CD4-positive, alpha-beta T cell treated with Interferon gamma for 1 hour (primary cell): ENCODE measurements at places on chromosomes 1 and 21.

DNA sequence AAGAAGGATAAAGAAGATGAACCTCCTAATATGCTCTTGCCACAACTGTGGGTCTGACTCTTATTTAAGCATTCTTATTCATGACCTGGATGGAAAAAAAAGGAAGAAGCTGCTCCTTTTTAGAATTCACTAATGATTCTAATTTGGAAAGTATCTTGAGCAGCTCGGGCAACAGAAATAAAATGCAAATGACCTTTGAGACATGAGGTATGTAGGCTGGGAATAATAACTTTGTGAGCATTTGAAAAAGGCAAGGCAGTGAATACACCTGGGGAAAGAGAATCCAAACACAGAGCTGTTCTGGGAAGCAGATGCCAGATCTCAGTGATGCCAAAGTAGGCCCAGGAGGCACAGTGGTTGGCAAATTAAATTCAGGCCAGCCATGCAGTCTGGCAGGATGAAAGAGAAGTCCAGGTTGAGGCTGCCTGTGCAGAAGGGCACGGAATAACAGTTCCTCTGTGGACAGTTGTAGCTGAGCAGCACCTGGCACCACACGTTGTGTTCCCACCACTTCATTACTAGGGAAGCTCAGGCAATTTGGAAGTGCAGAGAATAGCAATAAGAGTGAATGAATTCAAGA lies 320.8 kb upstream of the ST6GALNAC5 start:
- no peak for DNase-seq

GRCh38 chr1:87410776-87411480 lies 82.2 kb downstream of the LMO4 start:
- no peak for DNase-seq

- no peak for DNase-seq
Measured at GRCh38 chr1:83796409-83796808, 202.5 kb downstream of the TTLL7 start.

DNA sequence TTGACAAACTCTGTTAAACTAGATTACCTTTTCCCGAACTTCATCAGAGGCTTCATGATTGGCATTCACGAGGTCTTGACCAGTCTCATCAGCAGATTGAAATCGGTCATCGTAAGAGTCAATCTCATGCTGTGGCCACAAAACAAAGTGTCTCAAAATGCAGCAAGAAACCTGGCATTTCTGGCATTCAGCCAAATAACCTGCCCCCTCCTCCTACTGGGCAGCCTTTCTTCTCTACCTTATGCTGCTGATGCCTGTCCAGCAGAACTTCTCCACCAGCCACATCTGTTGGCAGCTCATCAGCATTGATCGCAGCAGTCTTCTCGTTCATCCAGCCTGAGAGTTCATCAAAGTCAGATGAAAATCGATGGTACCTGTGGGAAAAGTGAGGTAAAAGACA lies 12.2 kb downstream of the SPTA1 start:
- DNase-seq: no peak

DNA sequence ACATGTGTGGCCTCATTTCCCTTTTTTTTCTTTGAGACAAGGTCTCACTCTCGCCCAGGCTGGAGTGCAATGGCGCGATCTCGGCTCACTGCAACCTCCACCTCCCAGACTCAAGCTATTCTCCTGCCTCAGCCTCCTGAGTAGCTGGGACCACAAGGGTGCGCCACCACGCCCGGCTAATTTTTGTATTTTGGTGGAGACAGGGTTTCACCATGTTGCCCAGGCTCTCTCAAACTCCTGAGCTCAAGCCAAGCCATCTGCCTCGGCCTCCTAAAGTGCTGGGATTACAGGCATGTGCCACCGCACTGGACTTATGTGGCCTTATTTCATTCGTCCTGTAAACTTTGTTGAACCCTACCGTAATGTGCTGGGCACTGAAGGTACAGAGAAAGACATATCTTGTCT lies 569 bp upstream of the WARS2 start:
- DNase-seq: peak; percentile 38

GRCh38 chr21:35045542-35046262 lies 3.4 kb downstream of the RUNX1 start:
- peak; percentile 53 for DNase-seq

- peak; percentile 11 for DNase-seq
Measured at GRCh38 chr1:160376525-160377131, 9.8 kb downstream of the NHLH1 start.

DNA sequence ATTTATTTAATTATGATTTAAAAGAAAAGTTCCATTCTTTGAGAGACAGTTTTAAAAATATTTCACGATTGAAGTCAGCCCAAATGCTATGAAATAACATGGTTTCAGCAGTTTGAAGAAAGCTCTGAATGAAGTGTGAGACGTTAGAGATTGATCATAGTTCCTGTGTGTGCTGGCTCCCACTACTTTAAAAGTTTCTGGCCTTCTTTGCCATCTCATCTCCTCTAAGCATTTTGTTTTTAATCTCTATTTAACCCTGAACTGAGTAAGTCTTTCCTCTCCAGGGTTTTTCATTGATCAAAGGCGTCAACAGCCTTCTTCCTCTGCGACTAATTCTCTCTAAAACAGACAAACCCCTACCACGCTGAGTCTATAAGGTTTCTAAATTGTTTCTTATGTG lies 225.3 kb upstream of the B3GALT2 start:
- no peak for DNase-seq

GRCh38 chr1:8984203-8984602 lies 38.5 kb downstream of the CA6 start:
- no peak for DNase-seq

- DNase-seq: no peak
Measured at GRCh38 chr1:2383576-2383975, 7.8 kb downstream of the MORN1 start.

- DNase-seq: no peak
Measured at GRCh38 chr1:244368279-244368678, 83.4 kb downstream of the ADSS2 start.

DNA sequence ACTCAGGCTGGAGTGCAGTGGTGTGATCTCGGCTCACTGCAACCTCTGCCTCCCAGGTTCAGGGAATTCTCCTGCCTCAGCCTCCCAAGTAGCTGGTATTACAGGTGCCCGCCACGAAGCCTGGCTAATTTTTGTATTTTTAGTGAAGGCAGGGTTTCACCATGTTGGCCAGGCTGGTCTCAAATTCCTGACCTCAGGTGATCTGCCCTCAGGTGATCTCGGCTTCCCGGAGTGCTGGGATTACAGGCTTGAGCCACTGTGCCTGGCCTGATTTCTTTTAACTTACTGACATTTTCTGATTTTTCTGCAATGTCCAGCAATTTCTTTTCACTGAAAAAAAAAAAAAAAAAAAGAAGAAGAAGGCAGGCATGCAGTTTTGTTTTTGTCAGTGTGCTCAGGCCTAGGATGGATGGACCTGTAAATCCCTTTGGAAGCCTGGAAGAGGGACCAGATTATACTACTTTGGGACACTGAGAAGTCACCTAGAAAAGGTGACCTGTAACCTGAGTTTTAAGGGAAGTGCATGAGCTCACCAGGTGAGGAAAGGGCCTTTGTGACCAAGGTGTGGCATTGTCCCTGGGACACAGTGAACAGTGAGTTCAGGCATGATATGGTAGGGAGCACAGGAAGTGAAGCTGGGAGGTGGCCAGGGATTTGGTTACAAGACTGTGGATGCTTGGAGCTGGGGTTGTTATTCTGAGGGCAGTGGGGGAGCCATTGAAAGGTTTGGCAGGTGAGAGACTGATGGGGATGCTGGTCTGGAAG lies 2.7 kb upstream of the TMEM61 start:
- DNase-seq: no peak

DNA sequence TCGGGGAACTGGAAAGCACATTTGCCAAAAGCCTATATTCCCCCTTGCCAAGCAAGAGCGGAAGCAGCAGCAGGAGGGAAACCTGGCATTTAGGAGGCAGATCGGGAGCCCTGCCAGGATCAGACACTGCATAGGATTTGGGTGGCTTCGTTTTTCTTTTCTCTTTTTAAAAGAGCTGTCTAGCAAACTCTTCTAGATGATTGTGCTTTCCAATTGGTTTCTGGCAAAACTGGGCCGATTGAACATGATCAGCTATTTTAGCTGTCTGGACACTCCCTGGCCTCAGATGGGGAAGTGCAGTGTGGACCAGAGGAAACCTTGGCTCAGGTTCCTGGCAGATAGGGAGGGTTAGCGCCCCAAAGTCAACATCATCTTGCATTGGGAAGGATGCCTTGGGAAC lies 414.0 kb upstream of the KAZN start:
- no peak for DNase-seq

DNA sequence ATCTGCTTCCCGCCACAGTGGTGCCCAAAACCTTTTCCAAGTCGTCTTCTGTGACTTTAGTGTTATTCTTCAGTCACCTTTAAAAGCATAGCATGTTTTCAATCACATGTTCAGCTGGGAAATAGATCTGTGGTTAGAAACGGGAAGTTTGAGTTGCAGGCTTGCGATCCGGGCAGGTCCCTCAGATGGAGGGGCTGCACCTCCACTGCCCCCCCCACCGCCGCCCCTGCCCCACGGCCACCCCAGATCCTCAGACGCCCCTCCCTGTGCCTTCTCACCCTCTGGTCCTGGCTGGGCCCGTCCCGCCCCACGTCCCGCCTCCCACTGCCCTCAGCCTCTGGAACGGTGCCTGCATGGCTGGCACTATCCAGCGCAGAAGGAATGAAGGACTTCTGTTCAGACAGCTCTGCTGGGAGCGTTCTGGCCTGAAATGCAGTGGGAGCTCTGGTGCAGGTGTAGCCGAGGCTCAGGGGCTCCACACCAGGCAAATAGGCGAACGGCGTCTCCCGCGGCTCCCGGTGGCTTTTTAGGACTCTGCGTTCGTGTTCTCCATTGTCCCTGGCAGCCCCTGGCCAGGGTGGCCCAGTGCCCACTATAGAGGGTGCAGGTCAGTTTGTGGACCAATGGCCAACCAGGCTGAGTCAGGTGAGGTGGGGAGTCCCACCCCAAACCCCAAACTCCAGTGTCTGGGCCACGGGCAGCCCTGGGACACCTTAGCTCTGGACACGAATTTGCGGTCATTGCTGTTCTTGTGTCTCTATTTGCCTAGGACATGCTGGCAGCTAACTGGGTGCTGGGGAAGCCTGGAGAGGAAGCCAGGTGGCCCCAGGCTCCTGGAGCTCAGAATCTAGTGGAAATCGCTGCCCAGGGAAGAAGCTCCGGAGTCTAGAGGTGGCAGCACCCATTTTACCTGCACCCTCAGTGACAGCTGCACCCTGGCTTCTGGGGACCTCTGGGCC lies 67.1 kb downstream of the FAAP20 start:
- DNase-seq: no peak

- DNase-seq: no peak
Measured at GRCh38 chr1:93087532-93087931, 8.4 kb downstream of the MTF2 start.

DNA sequence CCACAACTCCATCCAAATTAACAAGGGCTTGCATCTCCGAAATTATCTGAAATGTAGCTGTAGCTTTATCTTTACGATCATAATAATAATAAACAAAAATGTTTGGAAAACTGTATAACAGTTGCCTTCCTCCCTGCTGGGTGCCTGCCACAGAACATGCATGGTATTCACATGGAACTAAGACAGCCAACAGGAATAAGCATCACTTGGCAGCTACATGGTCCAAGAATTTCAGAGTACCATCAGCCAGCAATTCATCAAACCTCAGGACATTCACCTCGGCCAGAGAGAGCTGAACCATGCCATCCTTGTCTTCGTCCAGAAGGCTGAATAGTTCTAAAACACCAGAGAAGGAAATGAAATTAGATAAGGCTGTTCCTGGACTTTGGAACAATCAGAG lies 122.7 kb downstream of the CAPN8 start:
- DNase-seq: no peak

DNA sequence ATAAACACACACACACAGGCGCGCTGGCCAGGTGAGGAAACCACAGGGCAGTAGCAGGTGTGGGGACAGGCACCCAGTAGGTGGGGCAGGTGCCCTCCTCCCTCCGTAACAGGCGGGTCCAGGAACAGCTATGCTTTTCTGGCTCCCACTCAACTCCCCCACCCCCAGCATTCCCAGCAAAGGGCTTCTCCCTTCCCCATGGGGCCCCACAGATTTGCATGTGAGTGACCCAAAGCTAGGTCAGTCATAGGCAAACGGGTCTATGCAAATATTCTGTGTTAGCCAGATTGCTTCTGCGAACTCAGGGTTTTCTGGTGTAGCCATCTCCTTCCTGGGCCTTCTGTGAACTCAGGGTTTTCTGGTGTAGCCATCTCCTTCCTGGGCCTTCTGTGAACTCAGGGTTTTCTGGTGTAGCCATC lies 114.2 kb downstream of the SIK1 start:
- peak; percentile 11 for DNase-seq

DNA sequence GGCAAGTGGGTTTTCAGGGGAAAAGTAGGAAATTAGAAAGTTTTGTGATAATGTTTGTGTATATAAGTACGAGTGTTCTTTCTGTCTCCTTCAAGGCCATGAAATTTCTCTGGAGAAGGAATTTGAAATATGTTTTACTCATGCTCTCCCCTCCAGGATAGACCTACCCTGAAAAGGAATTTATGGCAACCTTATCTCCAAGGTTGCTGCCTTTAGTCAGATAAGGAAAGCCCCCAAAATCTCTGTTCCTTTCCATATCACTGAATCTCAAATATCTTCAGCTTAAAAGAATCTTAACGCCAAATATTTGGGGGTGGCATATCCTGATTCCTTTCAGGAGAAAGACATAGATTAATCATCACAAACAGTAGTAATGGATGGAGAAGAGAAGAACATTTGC lies 499 bp upstream of the C4BPB start:
- no peak for DNase-seq

DNA sequence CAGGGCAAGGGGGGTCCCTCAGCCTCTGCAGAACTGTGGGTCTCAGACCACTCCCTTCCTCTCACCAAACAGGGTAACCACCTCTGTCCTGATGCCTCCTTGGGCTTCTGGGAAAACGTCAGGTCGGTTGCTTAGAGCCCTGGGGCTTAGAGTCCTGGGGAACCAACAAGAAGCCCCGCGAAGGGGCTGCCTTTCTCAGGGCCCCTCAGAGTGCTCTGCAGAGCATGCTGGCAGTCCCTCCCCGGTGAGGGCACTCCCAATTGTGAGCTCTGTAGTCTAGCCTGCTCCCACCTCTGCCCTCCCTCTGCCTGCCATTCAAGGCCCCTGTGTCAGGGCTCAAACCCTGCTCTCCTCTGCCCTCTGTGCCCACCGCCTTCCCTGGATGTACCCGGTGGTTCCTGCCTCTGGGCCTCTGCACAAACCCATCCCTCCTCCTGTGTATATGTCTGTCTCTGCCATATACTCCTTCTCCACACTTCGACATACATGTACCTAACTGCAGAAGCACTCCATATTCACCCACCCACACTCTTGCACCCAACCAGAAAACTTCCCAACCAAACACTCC lies 92.3 kb downstream of the DMRTB1 start:
- no peak for DNase-seq
